ENCODE measurements at places on chromosomes 11 and 22.
A peak's percentile ranks its signal among the peaks of the same experiment; 100 is the strongest.

DNA sequence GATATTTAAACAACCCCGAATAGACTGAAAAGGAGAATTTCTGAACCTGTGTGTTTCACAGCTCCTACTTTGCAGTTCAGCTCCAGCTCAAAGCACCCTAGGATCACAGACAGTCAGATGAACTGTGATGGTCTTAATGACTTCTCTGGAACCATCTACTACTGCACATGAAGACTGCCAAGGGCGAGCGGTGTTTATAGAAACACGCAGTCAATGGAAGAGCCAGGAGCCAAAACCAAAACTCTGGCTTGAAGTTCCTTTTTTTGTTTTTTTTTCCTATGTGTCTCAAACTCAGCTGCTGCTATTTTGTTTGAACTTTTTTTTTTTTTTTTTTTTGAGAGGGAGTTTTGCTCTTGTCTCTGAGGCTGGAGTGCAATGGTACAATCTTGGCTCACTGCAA is 382.6 kb upstream of the SYN3 start:
- DNase-seq = no peak

DNA sequence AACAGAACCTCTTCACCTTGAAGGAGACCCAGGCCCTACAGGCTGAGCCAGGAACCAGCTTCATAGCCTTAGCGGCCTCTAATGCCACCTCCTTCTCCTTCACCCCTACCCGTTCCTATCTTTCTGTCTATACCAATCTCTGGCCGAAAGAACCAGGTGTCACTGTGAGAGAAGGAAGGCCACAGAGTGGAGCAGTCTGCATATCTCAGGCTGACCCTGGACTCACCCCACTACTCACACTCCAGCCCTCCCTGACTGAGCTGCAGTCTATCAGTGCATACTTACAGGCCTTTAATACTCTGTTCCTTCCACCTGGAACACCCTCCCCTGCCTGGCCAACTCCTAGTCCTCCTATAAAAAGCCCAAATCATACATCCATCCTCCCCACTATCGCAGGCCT is 32.7 kb downstream of the ARAP1 start:
- no peak for DNase-seq

- no peak for DNase-seq
These were observed at the start of gene CD6 for GRCh38 chr11:60971520-60971919. CD6 (plus strand) TSS chr11:60971680; CDS start chr11:60971866, 186 bp downstream.

DNA sequence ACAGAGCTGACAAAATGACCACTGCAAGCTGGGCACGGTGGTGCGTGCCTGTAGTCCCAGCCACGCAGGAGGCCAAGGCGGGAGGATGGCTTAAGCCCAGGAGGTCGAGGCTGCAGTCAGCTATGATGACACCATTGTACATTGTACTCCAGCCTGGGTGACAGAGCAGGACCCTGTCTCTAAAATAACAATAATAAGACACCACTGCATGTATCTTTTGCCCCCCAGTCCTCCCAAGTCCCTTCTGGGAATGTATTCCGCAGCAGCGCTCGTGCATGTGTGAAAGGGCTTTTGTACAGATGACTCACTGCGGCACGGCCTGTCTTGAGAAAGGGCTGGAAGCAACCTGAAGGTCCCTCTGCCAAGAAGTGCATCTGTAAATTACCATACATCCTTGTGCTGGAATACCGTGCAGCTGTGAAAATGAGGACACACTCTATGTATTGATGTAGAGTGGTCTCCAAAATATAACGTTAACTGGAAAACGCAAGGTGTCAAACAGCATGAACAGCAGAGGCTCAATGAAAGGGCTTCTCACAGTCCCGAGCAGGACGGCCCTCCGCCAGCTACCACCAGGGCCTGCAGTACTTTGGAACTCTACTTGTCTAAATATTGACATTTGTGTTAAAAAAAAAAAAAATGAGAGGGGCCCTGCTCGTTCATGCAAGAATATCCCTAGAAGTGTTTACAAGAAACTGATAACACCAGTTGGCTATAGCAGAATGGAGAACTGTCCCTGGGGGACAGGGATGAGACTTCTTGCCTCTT is 9.0 kb upstream of the CDC42EP2 start:
- DNase-seq = no peak

DNA sequence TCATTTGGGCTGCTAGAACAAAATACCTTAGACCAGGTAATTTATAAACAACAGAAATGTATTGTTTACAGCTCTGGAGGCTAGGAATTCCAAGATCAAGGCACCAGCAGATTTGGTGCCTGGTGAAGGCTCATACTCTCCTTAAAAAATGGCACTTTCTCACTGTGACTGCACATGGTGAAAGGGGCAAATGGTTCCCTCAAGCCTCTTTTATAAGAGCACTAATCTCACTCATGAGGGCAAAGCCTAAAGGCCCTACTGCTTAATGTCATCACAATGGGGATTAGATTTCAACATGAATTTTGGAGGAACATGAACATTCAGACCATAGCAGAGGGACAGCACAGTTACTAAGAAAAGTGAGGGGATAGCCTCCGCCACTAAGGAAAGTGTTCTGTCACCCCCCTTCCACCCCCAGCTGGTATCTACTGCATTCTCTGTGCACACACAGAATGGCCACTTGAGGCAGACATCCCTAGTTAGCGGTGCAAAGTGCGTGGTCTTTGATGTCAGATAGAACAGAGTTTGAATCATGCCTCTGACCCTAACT is 47.2 kb upstream of the CEP295 start:
- no peak for DNase-seq

- no peak for DNase-seq
These were observed 556.6 kb downstream of the MIAT start for GRCh38 chr22:27213766-27214581.

DNA sequence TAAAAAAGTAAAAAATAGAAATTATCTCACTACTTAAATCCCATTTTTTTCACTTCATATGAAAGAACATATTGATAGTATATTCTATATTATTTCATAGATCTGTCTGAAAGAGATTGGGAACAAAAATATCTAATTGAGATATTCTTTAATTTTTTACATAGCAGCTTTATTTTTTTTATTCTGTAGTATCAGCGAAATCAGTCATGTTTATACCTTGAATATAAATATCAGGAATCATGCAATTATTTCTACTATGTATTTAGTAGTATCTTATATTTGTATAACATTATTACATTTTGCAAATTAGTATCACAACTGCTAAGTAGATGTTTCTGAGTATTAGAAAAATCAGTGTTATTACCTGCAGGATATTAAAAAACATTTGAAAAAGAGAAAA is 20.4 kb downstream of the C11orf54 start:
- DNase-seq = no peak

DNA sequence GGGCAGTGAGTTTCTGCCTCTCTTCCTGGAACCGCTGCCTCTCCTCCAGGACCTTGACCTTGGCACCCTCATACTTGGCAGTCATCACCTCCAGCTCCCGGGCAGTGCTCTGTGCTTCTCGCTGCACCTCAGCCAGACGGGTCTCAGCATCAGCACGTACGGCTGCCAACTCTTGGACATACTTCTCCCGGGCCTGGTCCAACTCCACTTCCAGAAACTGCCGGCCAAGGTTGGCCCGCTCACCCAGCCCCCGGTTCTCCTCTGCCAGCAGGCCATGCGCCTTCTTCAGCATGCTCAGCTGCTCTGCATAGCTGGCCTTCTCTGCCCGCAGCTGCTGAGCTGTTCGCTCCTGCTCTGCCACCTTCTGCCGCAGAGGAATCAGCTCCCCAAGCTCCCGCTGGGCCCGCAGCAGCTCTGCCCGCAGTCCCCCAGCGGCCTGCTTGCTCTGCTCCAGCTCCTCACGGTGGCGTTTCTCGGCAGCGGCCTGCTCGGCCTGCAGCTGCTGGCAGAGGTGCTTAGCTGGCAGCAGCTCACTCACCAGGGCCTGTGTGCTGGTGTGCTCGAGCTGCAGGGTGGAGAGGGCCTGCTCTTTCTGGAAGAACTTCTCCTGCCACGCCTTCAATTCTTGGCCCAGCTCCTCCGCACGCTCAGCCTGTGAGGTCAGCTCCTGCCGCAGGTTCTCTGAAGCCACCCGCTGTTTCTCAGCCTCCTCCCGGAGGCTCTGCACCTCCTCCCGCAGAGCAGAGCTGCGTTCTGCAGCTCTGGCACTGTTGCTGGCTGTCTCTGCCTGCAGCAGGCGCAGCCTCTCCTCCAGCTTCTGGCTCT is 14.4 kb downstream of the IL18BP start:
- DNase-seq = no peak

- DNase-seq = no peak
These were observed 962 bp downstream of the SIRT3 start for GRCh38 chr11:235180-235579.

DNA sequence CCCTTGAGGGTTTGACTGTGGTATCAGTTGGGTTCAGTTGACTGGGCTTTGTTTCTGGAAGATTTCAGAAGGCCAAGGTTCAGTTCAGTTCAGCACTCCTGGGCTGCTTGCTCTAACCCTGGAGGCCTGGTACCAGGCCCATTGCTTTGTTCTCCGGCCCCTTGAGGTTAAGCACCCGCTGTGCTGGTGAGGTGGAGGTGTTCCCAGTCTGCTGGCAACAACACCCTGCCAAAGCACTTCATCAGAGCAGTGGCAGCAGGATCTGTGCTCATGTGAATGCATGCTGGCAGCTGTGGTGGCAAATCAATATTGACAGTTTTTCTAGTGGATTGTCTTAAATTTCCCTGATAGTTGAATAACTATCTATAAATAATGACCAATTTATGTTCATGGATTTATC is 3.8 kb upstream of the SCGB1D1 start:
- peak; percentile 7 for DNase-seq

GRCh38 chr11:6251120-6251733 is 8.4 kb upstream of the CCKBR start:
- no peak for DNase-seq

GRCh38 chr22:17638182-17638431 is 450 bp upstream of the BCL2L13 start:
- DNase-seq = peak; percentile 60

DNA sequence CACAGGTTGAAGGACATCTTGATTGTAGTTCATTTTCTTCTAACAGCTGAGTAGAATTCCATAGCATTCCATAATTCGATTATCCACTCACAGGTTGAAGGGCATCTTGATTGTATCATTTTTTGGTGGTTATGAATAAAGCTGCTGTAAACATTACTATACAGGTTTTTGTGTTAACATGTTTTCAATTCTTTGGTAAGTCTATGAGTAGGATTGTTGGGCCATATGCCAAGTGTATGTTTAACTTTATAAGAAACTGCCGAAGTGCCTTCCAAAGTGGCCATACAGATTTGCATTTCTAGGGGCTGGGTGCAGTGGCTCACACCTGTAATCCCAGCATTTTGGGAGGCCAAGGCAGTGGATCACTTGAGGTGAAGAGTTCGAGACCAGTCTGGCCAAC is 44.6 kb downstream of the ANKRD42 start:
- no peak for DNase-seq

DNA sequence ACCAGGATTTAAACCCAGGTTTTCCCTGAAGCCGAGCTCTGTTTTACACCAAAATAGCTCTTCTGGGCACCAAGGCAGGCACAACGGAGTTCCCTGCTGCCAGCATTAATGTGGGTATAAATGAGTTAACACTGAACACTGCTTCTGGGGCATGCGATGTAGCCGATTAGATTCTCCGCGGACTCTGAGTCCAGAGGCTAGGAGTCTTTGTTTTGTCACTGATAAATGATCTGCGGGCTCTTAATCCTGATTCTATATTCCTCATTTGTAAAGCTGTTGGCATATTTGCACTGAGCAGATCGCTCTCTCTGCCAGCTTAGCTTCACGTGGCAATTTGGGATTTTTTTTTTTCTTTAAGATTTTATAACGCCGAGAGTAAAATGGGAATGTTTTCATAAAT is 16.8 kb upstream of the LDLRAD3 start:
- no peak for DNase-seq

- DNase-seq = no peak
These were observed 32.2 kb downstream of the CYTH4 start for GRCh38 chr22:37314315-37315074.

- DNase-seq = no peak
These were observed 548.7 kb downstream of the FAM181B start for GRCh38 chr11:82184966-82185365.

DNA sequence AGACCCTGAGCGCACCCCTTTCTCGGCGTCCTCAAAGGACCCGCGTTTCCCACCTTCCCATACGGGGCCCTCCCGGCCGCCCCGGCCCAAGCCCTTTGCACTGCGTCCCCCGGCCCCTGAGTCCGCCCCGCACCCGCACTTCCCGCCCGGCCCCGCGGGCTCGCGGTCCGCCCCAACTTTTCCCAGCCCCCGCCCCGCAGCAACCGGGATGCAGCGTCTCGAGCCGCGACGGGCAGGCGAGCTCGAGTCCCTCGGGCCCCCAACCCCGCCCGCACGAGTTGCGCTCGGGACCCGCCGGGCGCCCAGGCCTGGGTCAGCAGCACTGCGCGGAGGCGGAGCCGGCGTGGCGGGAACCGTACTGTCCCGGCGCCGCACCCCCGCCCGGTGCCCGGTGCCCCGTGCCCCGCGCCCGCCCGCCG is 371 bp downstream of the SMCO4 start:
- DNase-seq = no peak

DNA sequence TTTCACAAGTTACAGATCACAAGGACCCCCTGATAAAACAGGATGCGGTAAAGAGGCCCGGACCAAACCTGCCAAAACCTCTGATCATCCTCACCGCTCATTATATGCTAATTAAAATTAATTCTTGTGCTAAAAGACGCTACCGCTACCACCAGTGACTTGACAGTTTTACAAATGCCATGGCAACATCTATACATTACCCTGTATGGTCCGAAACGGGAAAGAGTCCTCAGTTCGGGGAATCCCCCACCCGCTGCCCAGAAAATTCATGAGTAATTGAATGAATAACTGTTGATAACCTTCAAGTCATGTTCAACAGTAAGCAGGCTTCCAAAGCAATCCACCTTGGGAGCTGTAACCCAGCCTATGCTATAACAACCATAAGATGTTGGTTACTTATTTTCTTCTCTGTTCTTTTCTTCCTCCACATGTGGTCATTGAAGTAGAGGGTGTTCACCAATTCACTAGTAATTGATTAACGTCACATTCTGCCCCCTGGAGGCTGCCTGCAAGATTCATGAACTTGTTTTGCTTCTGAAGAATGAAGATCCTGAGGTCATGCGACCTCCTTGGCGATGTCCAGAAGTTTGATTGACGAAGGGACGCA is 20.6 kb downstream of the APOBEC3H start:
- DNase-seq = no peak

GRCh38 chr11:13421561-13421960 is 41.5 kb downstream of the BTBD10 start:
- DNase-seq = no peak

DNA sequence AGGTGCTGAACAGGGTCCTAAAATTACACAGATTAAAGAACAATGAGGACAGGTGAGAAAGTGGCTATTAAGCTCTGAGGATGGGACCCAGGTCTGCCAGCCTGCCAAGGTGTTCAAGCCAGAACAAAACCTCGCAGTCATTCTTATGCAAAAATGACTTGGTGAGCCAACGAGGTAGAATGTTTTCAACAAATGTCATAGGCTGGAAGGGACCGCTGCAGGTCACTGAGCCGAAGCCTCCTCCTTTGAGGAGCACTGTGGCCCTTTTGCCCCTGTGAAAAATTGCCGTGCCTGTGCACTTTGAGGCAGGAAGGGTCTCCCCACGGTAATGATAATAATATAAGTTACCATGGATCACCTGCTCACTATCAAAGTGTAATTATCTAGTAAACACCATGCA is 216.2 kb downstream of the DSCAML1 start:
- no peak for DNase-seq

GRCh38 chr22:50531962-50532674 is 2.3 kb upstream of the TYMP start:
- DNase-seq = peak; percentile 14

All from NCI-H2081 (cell line).